ENCODE measurements at places on chromosomes 16 and 17.

- no peak for DNase-seq
Measured at GRCh38 chr16:88526906-88527185, 43.4 kb upstream of the ZC3H18 start.

DNA sequence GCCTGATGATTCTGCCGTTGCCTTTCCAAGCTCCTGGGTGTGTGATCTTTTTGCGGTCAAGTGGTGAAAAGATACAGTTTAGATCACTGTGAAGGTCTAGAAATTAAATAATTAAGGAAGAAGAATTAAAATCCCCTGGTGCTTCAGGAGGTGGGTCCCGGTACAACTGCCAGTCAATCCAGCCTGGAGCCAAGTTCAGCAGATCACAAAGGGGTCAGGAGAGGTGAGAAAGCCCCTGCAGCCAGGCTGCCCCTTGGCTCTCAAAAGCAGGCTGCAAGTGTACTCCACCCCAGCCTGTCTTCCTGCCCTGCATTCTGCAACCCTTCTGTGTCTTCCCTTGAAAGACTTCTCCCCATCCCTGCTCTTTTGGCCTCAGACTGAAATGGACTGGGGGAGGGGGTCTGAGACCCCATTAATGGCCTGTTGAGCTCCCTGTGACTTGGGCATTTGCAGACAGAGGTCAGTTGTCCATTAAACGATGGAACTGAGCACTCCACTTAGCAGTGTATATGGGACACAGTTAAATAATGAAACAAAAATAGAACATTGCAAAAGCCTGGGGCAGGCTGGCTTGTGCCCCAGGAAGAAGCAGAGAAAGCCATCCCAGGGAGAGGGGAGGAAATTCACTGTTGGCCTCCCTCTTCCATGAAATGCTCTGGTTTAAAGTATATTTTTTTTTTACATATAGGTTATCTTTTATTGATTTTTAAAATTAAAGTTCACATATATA is 15.1 kb downstream of the CACNG5 start:
- no peak for DNase-seq

GRCh38 chr17:55086635-55087058 is 118.1 kb downstream of the STXBP4 start:
- peak; percentile 73 for DNase-seq

DNA sequence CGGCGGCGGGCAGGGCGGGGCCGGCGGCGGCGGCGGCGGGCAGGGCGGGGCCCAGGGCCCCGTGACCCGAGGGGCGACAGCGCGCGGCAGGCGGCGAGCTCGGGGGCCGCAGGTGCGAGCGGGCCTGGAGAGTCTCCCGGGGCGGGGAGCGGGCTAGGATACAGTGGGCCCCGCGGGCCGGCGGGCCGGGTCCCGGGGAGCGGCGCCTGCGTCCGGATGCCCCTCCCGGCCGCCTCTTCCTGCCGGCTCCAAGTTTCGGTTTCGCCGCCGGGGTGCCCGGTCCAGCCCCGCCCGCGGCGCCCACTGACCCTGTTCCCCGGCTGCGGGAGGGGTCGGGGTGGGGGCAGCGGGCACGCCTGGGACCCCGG is at the start of gene RNF213:
Gene RNF213, plus strand, starts transcription at position 62 of the 368 bp plus-strand sequence. CDS start 2,830 bp downstream, outside the sequence.
- DNase-seq, result no peak

DNA sequence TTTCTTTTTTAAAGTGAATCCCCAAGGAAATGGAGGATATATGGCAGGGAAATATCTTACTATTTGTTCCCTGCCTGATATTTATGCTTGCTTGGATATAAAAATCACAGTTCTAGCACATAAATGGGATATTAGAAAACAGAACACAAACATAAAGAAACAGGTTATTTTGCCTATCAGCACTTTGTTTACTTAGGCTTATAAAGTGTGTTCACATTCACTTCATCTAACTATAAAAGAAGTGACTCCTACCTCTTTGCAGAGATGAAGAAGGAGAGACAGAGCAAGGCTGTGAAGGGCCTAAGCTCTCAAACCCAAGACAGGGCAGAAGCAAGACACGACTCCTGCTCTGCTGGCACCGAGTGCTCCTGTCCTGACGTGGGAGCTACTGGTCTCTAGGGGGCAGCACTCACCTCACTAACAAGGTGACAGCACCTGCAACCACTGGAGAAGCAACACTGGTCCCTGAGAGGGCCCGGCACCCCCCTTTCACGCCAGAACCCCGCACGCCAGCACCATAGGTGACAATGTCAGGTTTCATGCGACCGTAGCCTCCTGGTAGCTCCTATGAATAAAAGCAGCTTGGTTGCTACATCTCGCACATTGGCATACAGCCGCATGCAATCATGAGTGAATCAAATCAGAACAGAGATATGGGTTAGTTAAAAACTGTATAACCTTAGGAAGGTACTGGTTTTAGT is 32.0 kb downstream of the MBTPS1 start:
- peak; percentile 18 for DNase-seq

DNA sequence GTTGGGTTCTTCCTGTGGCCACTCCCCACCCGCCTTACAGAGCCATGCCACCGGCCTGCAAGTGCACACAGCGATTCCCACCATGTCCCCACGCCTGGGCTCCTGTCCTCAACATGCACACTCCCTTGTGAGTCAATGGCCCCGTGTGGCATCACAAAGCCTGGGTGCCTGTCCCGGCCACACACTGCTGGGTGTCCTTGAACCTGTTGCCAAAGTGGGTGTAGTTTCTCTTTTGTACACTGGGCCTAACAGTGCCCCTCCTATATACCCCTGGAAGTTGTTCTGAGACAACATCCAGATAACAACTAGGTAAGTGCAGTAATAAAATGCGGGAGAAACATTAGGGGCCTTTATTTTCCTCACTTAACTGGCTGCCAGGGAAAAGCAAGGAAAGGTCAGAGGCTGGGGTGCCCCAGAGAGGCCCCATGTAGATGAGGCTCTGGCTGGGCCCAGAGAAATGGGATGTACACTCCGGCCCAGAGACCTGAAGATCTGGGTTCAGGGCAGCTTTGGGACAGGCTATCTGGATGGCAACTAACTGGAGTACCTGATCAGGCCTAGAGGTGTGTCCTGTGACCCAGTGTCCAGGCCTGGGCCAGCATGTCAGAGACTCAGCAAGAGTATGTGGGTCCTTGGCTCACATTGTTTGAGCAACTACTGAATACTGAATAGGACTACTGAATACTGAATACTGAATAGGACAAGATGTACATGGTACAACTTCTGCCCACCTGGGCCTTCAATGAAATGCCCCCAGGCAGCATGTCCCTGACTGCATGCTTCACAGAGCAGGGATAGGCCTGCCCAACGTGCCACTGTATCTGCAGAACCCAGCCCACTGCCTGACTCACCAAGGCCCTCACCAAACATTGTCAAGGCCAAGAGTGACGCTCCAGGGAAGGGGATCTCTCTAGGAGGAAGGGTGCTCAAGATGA is 8.3 kb downstream of the ABCC3 start:
- no peak for DNase-seq

- no peak for DNase-seq
Measured at GRCh38 chr17:46057366-46057765, 58.3 kb downstream of the STH start.

DNA sequence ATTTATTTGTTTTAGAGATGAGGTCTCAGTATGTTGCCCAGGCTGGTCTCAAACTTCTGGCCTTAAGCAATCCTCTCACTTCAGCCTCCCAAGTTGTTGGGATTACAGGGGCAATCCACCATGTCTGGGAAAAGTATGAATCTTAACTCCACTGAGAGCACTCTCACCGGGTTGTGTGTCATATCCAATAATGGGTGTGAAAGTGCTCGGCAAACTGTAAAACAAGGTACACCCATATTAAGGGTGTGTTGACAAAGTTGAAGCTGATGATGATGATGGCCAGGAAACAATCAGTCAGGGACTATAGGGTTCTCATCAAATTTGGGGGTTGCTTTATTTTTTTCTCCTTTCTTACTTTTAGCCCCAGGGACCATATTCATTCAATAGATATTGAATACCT is 25.3 kb upstream of the TMC5 start:
- DNase-seq, result no peak

DNA sequence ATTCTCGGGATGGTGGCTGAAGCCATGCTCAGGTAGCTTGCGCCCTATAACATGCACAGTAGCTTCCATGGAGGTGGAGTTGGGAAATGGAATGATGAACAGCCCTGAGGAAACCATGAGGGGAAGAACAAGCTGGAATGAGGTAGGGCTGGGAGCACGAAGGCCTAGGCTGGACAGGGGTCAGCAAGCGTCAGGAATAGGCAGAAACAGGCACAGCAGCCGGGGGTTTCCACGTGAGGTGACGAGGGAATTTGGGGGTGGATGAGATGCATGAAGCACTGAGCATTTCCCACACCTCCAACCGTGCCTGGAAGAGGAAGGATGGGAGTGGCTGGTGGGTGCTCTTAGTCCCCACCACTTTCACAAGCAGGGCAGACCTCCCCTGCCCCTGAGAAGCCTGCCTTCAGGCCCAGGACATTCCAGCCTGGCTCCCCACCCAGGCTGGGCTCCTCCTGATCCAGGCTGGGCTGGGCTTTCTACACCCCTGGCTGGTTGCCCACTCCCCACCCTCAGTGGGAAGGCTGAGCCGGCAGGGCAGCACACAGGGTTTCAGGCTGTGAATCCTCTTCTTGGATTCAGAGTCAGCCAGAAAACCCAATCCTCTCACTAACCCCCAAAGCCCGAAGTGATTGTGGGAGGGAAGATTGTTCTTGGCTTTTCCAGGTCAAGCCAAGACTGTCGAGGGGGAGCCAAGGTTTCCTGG is 21.9 kb downstream of the PLEKHG4 start:
- no peak for DNase-seq

DNA sequence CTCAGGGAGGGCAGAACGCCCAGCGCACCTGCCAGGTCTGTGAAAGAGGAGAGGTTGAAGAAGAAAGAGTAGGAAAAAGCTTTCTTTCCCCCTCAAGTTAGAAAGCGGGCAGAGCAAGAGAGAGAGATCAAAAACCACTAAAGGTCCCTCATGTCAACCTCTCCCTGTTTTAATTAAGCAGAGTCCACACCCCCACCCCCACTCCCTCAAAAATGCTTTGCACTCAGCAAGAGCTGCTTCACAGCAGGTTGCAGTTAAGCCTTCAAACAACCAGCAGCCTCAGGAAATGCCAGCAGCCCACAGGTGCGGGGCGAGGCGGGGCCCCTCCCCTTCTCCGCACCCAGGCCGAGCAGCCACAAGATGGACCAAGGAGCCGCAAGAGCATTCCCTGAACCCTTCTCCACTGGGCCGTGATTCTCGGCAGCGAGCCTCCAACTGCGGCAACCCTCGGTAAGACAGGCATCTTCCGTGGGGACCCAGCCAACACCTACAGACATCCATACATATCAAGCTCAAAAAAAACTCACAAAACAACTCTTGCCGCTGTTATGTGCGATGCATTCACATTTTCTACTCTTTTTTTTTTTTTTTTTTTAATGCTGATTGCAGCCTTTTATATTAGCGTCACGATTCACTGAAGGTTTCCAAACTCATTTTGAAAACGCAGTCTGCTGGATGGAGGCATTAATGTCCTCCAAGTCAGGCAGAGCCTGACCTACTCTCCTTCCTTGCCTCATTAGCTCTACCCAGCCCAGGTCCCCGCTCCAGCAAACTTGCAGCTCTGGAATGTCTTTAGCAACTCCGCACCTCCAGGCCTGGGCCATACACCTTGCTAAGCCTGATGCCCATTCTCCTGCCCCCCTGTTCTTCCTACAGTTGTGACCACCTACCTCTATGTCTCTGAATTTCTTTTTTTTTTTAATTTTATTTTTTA is 66.1 kb downstream of the AXIN2 start:
- DNase-seq, result no peak

GRCh38 chr16:31713945-31714902 is 159.4 kb upstream of the ZNF267 start:
- DNase-seq, result no peak

DNA sequence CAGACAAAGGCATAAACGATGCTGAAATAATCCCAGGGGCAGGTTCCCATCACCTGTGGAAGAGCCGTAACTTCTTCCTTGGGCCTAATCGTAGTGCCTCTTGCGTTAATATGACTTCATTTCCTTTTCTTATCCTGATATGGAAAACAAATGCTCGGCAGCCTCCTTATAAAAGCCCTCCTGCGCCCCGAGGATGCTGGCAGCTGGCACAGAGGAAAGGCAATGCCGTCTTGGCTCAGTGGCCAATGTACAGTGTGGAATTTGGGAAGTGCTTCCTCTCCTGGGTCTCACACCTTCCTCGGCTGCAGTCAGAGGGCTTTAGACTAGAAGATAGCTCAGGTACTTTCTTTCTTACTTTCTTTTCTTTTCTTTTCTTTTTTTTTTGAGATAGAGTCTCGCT is 3.4 kb downstream of the SCN4A start:
- no peak for DNase-seq

DNA sequence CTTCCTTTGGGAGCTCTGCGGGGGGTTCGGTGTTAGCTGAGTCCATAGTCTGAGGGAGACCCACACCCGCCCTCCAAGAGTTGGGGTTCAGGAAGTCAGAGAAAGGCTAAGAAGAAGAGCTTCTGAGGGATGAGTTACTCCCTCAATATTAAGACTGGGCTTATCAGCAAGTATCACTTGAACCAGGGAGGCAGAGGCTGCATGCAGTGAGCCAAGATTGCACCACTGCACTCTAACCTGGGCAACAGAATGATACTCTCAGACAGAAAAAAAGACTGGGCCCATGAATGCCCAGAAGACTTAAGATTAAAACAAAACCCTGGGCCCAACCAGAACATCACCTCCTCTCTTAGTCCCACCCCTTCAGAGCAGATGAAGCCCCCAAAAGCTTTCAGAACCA is 6.0 kb downstream of the NKIRAS2 start:
- no peak for DNase-seq
